Activated CD4-positive, alpha-beta T cell treated with anti-CD3 and anti-CD28 coated beads, Interleukin-10, Interleukin-2, amounts not matched to agents 100 ng/mL and 50 ng/mL, durations not matched to agents 16 hours and 8 hours (primary cell): ENCODE measurements at places on chromosomes 5 and 9.
A peak's percentile ranks its signal among the peaks of the same experiment; 100 is the strongest.

DNA sequence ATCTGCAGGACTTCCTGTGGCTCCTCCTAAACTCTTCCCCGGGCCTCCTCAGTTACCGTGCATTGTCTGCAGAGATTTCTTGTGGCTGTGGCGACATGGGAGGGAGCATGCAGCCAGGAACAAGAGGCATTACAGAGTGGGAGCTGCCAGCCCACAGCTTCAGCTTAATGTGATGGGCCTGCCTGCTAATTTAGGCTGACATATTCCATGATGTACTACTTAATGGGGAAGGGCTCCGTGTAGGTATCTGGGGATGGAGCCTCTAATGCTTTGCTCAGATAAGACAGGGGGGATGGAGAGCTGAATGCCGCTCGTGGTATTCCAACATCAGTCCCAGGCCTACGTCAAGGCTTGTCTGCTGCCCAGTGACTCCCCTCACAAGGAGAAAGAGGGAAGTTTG is 137.6 kb upstream of the GPR151 start:
- no peak for DNase-seq

- DNase-seq, result no peak
These were observed 122.5 kb downstream of the OXCT1 start for GRCh38 chr5:41747708-41748107.

- DNase-seq, result no peak
These were observed 80.4 kb upstream of the NIPBL start for GRCh38 chr5:36796155-36796554.

DNA sequence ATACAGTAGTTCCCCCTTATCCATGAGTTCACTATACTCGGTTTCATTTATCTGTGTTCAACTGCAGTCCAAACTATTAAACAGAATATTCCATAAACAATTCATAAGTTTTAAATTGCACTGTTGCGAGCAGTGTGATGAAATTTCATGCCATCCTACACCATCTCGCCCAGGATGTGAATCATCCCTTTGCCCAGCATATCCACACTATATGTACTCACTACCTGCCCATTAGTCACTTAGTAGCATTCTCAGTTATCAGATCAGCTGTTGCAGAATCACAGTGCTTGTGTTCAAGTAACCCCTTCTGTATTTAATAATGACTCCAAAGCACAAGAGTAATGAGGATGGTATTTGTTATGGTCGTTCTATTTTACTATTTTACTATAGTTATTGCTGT is 51.5 kb downstream of the SHOC1 start:
- peak; percentile 73 for DNase-seq

DNA sequence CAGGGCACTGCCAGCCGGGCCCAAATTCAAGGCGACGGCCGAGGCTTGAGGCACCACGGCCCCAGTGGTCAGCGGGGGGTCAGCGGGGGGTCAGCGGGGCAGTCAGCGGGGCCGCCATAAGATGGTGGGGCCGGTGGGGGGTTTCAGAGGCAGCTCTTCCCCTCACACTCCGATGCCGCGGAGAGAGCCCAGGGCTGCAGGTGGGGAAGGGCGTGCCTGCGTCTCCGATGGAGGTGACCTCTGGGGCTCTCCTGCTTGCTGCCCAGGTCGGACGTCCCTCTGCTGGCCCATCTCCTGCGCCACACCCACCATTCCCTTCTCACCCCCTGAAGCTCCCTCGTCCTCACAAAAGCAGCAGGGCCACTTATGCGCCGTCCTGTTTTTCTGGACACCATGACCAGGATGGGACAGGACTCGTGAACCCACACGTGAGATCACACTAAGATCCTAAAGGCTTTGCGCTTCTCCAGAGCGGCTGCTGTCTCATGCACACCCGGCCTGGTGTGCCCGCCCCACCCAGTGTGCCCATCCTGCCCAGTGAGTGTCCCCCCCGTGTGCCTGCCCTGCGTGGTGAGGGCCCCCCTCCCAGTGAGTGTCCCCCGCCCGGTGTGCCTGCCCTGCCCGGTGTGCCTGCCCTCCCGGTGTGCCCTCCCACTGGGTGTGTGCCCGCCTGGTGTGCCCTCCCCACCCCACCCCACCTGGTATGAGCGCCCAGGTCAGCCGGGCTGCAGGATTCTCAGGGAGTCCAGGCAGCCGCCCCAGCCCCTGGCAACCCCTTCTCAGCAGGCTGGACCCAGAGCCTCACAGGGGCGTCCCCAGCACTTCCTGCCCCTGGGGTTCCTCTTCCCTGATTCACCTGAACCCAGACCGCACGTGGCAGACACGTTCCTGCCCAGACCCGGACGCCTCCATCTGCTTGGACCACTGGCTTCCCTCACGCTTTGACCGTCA is 48.7 kb upstream of the NKD2 start:
- DNase-seq, result no peak

- DNase-seq, result no peak
These were observed 12.1 kb downstream of the MELK start for GRCh38 chr9:36584620-36585460.

DNA sequence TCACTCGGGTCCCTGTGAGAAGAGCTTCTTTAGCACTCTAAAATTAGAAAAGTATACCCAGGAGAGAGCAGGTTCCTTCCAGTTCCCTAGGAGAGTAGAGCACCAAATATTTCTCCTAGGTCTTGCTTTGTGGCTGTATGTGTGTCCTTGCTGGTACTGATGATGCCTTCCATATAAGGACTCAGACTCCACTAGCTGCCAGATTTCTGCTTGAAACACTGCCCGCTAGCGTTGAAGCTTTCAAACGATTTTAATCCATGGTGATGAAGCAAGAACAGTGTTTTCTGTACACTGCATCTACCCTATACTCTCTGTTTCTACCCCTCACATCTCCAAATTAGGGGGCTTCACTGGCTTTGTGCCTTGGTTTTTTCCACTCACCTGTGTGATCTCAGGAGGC is 2.4 kb upstream of the SMC2 start:
- DNase-seq, result peak; percentile 27

- no peak for DNase-seq
These were observed 41.6 kb downstream of the RNF38 start for GRCh38 chr9:36358486-36358885.

DNA sequence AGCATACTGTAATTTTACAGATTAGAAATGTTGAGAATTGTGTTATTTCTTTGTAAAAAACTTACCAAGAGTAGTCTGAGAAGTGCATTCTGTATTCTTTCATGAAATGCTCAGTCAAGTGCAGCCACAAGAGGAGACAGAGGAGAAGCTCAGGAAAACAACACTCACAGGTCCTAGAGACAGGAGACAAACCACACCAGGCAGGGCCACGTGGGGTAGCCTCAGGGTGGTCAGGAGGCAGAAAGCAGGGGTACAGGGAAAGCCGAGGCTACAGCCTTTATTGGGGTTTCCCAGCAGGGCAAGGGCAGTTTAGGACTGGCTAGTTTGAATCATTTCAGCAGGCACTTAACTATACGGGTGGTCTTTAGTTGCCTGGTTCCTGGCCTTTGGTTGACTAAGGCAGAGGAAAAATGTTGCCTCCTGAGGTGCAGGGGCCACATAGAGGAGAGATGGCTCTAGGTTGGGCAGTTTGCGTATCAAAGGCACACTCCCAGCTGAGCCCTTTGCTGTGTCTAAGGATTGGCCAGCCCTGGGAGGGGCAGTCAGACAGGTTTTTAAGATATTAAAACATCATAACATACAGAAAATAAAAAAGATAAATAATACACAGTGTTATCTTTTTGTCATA is 230.9 kb upstream of the ANKRD55 start:
- no peak for DNase-seq

DNA sequence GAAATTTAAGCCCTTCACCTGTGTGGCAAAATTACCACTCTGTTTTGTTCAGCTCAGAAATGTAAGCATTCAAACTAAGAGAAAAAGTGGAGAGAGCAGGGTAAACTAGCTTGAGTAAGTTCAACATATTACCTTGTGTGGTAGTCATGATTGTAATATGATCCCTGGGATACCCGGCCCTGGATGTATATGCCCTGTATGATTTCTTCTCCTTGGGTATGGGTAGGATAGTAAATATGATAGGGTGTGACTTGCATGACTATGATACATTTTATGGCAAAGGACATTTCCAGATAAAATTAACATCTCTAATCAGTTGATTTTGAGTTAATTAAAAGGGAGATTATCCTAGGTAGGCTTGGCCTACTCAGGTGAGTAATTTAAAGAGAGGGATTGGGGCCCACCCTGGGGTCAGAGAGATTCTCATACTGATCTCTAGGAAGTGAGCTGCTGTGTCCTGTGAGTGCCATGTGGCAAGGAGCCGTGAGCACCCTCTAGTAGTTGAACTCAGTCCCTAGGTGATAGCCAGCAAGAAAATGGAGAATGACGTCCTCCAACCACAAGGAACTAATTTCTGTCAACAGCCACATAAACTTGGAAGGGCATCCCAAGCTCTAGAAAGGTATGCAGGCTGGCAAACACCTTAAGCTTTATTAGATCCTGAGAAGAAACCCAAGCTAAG is 62.2 kb upstream of the ANXA1 start:
- no peak for DNase-seq

DNA sequence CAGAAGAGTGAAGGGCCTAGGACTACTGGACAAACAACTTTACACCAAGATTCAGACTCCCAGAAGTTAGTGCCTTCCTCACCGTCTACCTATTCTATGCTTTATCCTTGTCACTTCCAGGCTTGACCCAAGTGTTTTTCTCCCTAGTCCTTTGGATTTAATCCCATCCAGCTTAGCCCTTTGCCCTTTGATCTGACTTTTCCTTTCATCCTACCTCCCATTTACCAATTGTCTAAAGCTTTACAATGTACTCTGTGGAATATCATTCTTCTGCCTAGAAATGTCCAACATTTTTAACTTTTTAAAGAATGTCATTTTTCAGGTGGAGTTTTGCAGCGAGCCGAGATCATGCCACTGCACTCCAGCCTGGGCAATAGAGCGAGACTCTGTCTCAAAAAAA is 292.1 kb downstream of the EPB41L4A start:
- no peak for DNase-seq

GRCh38 chr5:140286424-140286823 is 16.5 kb downstream of the PFDN1 start:
- DNase-seq, result no peak

- no peak for DNase-seq
These were observed 104.1 kb downstream of the GABRB2 start for GRCh38 chr5:161442471-161442870.

DNA sequence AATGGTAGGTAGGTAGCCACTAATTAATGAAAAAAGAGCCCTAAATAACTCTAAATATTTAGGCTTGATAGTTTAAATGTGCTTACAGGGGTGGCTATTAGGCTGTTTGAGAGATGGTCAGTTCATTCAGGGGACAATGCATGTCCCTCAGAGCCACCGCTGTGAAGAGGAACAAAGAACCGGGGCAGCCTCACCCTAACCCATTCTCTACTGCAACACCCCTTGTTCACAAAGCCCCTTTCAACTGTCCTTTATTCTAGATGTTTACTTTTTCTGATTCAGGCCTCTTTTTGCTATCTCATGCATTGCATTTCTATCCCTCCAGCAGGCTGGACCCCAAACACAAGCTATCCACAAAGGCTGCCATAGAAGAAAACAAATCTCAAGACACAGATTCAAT is 906.7 kb downstream of the NR2F1-AS1 start:
- DNase-seq, result no peak

DNA sequence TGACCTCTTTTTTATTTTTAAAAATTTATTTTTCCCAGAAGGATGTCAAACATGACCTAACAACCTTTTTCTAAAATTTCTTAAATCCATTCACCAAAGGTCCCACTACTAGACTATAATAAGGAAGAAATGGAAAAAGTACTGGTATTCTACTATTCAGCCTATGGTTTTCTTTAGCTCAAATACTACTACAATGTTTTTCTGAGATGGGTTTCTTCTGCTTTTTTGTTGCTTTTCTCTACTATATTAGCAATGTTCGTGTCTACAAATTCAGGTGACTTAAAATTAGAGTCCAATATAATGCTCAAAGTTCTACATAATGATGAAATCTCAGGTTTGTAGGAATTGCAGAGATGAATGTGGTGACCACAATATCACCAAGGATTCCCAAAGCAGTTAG is 7.9 kb downstream of the ERP44 start:
- DNase-seq, result no peak

DNA sequence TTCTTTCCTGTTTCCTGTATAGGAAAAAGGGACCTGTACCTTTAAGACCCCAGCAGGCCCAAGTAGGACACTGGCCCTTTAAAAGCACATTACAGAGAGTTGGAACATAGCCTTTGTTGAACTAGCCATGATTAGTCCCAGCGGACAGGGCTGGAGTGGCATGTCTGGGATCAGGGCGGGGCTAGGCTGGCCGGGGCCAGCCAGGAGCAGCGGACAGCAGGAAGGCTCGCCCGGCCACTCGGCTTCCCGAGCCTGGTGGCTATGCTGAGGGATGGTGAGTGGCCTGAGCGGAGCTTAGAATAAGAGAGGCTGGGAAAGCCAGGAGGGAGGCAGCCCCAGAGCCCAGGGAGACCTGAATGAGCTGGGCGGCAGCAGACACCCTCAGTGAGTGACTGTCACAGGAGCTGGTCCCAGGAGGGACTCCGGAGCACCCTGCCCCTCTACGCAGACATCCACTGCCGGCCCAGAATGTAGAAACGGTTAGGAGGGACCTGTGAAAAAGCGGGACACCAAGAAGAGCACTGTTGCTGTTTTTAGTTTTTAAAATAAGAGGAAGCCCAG is 92.1 kb downstream of the DAB2IP start:
- DNase-seq, result no peak

DNA sequence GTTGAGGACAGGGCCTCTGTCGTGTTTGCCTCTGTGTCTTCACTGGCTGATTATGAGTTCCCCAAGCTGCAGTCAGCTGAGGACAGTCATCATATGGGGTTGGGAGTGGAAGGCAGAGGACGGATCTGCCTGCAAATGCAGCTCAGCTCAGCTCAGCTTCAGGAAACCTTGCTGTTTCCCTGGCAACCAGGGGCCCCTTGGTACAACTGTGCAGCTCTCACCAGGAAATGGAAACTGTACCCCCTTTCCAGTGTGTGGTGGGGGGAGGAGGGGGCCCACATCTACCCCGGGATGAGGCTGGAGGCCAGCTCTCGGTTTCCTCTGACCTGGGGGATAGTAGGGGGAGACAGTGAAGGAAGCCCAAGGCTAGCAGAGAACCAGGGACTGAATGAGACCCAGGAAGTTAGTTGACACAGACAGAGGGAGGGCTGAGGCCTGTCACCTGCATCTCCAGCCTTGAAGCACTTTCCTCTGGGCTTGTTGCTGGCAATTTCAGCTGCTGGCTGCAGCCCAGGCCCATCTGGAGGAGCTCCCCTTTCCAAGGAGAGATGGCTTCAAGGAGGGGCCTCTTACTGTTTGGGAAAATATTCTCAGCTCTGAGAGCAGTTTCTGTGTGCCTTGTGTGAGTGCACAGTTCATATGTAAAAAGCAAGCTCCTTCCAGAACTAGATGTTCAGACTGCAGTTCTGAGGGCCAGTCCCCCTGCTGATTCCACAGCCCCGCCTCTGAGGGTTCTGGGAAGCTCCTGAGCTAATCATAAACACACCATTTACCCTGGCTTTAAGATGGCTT is 6.9 kb downstream of the ANXA6 start:
- peak; percentile 91 for DNase-seq

- DNase-seq, result no peak
These were observed 8.4 kb downstream of the CNOT8 start for GRCh38 chr5:154866841-154867240.

- DNase-seq, result no peak
These were observed 161.2 kb downstream of the MED27 start for GRCh38 chr9:131918481-131918880.

- DNase-seq, result peak; percentile 93
These were observed 746 bp downstream of the CAST start for GRCh38 chr5:96662725-96663518.
